ENCODE measurements at places on chromosomes 12 and 14. TPM values are rescaled to one million over a fixed set of nuclear protein-coding genes. Genes with fewer than 3 reads are reported as not detected.

DNA sequence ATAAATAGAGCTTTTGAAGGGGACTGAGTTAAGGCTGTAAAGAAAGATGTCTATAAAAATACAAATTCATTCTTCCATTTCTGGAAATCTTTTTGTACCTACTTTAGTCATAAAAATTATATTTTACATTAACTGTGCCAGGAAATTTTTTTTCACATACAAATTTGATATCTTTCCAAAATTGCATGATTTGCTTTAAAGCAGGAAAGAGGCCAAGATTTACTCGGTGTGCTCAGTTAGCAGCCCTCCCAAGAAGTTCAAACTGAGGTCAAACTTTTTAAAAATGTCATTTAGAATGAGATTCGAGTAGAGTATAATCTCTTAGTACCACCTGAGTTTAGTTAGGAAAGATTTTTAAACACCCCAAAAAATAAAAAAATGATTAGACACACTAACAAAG is 173.2 kb upstream of the GRIP1 start:
- no peaks in the 10 kb centered on the region for H3K27me3 ChIP-seq
- H3K27ac ChIP-seq = no peak overlapping the region
- H3K4me1 ChIP-seq = no peaks in the 10 kb centered on the region
- DNase-seq = no peak
- no peaks in the 10 kb centered on the region for H3K36me3 ChIP-seq

DNA sequence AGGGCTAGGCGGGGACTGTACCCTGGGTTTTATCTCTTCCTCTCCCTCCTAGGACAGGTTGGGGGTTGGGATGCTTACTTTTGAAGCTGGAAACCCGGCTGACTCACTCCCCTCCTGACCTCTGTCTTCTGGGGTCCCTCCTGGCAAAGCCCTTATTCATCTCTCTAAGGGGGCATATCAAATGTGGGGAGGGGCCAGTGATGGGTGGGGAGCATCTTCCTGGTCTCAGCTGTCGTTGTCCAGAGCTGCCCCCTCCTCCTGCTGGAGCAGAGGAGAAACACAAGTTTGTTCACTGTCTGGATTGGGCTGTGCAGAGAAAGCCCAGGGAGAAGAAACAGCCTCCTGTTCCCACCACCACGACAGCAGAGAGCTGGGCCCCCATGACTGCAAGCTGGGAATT is 85.8 kb downstream of the TNFAIP2 start:
- peaks cover 18% of the 10 kb centered on the region for H3K4me1 ChIP-seq
- H3K27me3 ChIP-seq = peaks cover 14% of the 10 kb centered on the region
- peak overlapping the region; percentile 45 for H3K27ac ChIP-seq
- no peak for DNase-seq

DNA sequence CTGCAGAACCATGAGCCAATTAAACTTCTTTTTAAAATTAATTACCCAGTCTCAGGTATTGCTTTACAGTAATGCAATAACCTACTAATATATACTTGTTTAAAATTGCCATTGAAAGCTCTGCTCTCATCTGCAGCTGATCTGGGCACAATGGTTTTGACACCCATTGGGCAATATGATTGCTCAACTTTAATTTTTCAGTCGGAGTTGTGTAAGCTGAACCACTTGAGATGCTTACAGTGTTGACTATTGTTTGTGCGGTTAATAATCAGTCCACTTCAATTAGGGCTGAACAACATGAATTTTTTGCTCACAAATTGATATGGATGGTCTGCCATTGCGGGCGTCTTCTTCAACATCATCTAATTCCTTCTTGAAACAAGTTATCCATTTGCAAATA is 18.0 kb upstream of the OR4K5 start:
- no peaks in the 10 kb centered on the region for H3K27me3 ChIP-seq
- no peak overlapping the region for H3K27ac ChIP-seq
- DNase-seq = no peak
- H3K36me3 ChIP-seq = no peaks in the 10 kb centered on the region
- no peak overlapping the region for H3K4me3 ChIP-seq

GRCh38 chr12:94222351-94223084 is 74.1 kb downstream of the PLXNC1 start:
- no peak overlapping the region for H3K27ac ChIP-seq
- no peaks in the 10 kb centered on the region for H3K4me1 ChIP-seq
- H3K4me3 ChIP-seq = no peak overlapping the region
- H3K36me3 ChIP-seq = no peaks in the 10 kb centered on the region
- H3K27me3 ChIP-seq = no peaks in the 10 kb centered on the region

DNA sequence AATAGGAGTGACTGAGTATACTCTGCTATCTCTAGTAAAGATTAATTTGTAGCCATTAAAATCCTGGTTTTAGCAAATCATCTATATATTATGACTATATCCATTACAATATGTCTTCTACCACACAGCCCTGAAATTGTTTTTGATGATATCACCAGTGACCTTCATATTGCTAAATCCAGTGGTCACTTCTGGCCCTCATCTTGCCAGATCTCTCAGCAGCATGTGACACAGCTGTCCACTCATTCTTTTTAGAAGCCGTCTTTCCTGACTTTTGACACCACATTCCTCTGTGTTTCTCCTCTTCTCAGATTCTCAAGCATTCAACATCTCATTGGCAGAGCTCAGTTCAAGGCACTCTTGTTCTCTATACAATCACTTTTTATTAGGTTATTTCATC is 54.9 kb downstream of the CPNE8 start:
- no peaks in the 10 kb centered on the region for H3K36me3 ChIP-seq
- no peaks in the 10 kb centered on the region for H3K4me1 ChIP-seq
- H3K27ac ChIP-seq = no peak overlapping the region

DNA sequence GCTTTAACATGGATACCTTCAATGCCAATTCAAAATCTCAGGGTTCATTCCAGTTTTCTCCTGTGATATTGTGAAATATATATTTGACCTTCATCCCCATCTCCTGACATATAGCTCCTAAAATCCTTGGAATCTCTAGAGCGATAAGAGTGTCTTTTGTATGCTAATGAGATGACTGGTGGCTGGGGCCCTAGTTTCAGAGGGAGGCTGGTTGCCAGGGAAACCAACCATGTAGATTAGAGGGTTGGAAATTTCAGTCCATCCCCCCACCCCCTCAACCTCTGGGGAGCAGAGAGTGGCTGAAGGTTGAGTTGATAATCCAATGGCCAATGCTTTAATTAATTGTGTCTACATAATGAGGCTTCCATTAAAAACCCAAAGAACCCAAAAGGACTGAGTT is 59.4 kb downstream of the SDR9C7 start:
- no peaks in the 10 kb centered on the region for H3K4me1 ChIP-seq
- DNase-seq = no peak
- no peaks in the 10 kb centered on the region for H3K36me3 ChIP-seq
- H3K27me3 ChIP-seq = no peaks in the 10 kb centered on the region
- H3K4me3 ChIP-seq = no peak overlapping the region
- H3K27ac ChIP-seq = no peak overlapping the region

DNA sequence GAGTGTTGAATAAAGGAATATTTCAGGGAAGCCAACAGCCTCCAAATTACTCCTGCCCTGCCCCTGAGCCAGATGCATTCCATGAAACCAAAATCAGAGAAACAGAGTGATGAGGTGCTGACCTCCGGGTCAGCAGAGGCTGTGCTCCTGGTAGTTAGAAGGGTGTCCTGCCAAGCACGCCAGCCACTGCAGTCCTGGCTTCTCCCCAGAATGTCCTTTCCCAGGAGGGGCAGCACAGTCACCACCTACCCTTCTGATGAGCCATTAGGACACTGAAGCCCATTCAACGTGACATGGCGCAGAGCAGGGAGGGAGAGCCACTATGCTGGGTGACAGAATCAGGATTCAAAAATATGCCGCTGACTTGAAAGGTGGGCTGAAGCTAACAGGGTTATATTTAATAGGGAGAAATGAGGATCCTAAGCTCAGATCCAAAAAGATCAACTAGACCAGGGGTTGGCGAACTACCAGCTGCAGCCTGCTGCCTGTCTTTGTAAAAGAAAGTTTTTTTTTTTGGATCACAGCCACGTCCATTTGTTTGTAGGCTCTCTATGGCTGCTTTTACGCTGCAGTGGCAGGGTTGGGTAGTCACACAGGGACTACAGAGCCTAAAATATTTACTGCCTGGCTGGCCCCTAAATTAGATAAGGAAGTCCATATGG is 34.5 kb upstream of the PLEK2 start:
- H3K27me3 ChIP-seq = no peaks in the 10 kb centered on the region
- DNase-seq = no peak
- no peak overlapping the region for H3K4me3 ChIP-seq
- H3K4me1 ChIP-seq = no peaks in the 10 kb centered on the region
- no peaks in the 10 kb centered on the region for H3K36me3 ChIP-seq

- H3K4me3 ChIP-seq = no peak overlapping the region
- H3K36me3 ChIP-seq = no peaks in the 10 kb centered on the region
- DNase-seq = no peak
Observed at GRCh38 chr12:114194956-114195355, 211.0 kb downstream of the TBX5 start.

GRCh38 chr12:50338920-50339645 is 55.8 kb upstream of the LIMA1 start:
- no peak overlapping the region for H3K4me3 ChIP-seq
- no peaks in the 10 kb centered on the region for H3K27me3 ChIP-seq
- H3K4me1 ChIP-seq = no peaks in the 10 kb centered on the region

DNA sequence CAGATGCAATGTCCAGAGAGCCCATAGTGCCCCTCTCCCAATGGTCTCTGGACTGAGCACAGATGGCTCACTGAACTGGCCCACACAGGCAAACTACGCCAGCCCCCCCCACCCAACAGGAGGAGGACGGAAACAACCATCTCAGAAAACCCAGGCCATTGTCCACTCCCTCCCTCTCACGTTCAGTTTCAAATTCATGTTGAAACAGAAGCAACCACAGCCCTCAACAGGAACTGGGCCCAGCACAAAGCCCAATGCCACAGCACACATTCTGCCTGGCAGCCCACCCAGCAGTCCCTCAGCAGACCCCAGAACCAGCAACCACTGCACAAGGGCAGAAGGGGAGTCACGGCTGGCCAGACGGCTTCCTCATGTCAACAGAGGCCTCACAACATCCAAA is 10.6 kb downstream of the CCDC88C start:
- DNase-seq = no peak
- H3K27ac ChIP-seq = no peak overlapping the region
- no peak overlapping the region for H3K4me3 ChIP-seq
- no peaks in the 10 kb centered on the region for H3K4me1 ChIP-seq
- no peaks in the 10 kb centered on the region for H3K27me3 ChIP-seq

KRT72 gene
- 2.0 TPM for total RNA-seq

IFNG-AS1 gene
- not detected for total RNA-seq

TMCC3 gene
- 11.2 TPM for total RNA-seq

OLR1 gene
- not detected for total RNA-seq

SVOP gene
- not detected for total RNA-seq

WNT1 gene
- not detected for total RNA-seq
